Activated CD4-positive, alpha-beta memory T cell treated with anti-CD3 and anti-CD28 coated beads for 36 hours (primary cell): ENCODE measurements at places on chromosomes 2 and 18. TPM values are rescaled to one million over a fixed set of nuclear protein-coding genes. Genes with fewer than 3 reads are reported as not detected.

The NCL gene
- total RNA-seq = 918 TPM

GRCh38 chr2:16700551-16701259, 35.1 kb upstream of the CYRIA start:
- DNase-seq = no peak

GRCh38 chr18:62771494-62772270, 56.3 kb downstream of the PHLPP1 start:
- DNase-seq = no peak

GRCh38 chr2:35787302-35788031, 568.1 kb upstream of the CRIM1 start:
- DNase-seq = no peak

DNA sequence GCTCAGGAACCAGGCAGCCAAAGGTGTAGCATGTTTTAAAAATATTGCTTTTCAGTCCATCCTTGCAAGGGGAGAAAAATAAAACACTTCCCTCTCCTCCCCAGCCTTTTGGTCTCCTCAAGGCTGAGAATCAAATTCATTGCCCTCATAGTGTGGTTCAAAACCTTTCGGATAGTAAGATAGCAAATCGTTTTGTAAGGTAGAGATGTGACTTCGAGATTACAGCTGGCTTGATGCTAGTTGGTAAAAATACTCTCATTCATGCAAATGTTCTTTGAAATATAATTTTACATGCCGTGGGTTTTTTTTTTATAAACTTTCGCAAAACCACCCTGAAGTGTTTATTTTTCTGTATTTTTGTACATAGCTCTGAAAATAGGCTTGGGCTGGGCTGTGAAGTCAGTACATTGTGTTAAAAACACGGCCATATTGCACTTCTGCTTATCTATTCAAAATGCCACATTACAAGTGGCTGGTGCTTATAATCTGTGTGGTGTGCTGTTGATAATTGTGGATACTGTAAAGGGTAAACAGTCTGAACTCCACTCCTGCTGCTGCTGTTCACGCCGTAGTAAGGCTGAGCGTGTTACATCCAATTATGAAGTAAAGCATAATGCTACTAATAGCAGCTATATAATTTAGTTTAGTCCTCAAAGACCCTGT, 172.0 kb upstream of the SIX3 start:
- DNase-seq = no peak

The DUSP2 gene
- total RNA-seq = 539 TPM

- no peak for DNase-seq
Measured at GRCh38 chr2:197204519-197205250, 105.9 kb downstream of the ANKRD44 start.

The HOXD8 gene
- not detected for total RNA-seq

DNA sequence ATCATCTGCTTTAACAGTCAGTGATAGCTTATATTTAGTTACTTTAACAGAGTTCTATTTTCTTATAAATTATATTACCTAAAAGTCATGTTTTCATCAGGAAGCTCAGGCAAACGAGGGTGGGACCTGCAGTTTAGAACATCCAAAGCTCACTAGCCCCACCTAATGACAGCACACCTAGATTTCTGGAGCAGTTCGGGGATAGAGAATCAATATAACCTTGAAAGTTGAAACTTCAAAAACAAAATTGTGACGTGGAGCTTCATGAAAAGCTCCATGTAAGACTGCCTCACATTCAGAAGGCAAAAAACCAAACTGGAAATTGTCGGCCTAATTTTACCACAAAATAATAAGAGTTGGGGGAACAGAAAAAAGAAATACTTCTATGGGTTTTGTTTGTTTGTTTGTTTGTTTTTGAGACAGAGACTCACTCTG, 185.9 kb upstream of the CCDC150 start:
- DNase-seq = peak; percentile 45

GRCh38 chr2:18178736-18179349, 300.4 kb downstream of the KCNS3 start:
- DNase-seq = peak; percentile 13

DNA sequence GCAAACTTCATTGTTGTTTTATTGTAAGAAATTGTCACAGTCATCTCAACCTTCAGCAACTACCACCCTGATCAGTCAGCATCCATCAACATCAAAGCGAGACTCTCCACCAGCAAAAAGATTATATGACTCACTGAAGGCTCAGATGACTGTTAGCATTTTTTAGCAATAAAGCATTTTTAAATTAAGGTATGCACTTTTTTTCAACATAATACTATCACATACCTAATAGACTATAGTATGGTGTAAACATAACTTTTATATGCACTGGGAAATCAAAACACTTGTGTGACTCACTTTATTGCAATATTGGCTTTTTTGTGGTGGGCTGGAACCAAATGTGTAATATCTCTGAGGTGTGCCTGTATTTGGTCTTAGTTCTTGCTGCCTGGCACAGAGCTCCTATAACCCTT, 15.6 kb downstream of the SCN1A start:
- peak; percentile 13 for DNase-seq

DNA sequence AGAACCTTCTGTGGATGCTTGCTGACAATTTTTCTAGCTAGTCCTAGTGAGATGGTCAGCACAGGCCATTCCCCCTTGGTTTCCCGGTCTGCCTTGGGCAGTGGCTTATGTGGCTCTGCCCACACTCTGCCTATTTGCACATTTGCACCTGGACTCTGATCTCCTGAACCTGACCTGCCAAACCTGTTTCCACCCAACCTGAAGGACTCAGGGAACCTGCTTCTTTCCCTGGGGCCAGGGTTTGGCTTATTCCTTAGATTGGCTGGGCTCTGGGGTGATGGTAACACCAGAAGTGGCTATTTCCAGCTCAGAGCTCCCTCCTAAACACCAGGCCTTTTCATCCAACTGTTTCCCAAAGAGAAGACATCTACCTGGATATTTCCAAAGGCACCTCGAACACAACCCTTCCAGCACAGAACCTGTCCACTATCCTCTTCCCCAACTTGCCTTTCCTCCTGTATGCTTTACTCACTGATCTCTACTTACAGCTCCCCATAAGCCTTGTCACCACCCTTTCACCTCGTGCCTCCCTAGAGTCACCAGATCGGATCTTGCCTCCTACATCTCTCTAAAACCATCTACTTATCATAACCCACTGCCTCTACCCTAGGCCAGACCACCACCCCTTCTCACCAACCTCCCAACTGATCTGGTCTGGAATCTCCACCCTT, 5.8 kb upstream of the MTA3 start:
- DNase-seq = no peak

- peak; percentile 73 for DNase-seq
Measured at GRCh38 chr2:174492963-174493431, 6.2 kb upstream of the GPR155 start.

DNA sequence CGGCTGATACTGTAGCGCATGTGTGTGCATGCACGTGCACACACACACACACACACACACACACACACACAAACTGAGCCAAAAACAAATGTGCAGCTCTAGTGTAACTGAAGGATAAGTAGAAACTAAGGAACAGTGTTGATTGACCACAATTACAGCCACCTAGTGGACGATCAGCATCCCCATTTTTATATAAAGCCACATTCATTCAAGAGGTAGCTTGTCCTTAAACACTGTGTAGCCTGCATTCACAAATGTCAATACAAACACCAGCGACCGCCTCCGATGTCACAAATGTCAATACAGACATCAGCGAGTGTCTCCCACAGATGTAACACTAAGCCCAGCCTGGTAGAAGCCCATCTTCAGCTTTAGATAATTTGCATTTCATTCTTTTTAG, 167.4 kb downstream of the PTGR3 start:
- DNase-seq = no peak

The HOXD4 gene
- total RNA-seq = not detected

The ABHD1 gene
- 0.29 TPM for total RNA-seq

DNA sequence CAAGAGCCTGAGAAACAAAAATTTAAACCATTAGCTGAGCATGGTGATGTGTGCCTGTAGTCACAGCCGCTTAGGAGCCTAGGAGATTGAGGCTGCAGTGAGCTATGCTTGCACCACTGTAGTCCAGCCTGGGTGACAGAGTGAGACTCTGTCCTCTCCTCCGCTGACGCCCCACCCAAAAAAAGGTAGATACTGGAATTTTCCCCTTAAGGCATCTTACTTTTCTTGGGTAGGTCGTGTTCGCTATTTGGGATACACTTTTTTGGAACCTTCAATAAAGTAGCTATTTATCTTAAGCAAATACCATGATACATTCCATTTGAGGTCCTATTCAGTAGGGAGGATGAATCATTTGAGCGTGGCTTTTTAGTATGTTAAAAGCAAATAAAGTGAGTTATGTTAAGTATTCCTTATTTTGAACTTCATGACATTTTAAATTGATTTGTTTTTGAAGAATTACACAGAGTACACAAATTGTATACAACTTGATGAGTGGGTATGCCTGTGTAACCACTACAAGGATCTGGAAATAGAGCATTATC, 38.7 kb downstream of the RALBP1 start:
- no peak for DNase-seq
